CD4-positive, alpha-beta T cell treated with Interleukin-1 beta for 1 hour (primary cell): ENCODE measurements at places on chromosomes 6 and 20.

DNA sequence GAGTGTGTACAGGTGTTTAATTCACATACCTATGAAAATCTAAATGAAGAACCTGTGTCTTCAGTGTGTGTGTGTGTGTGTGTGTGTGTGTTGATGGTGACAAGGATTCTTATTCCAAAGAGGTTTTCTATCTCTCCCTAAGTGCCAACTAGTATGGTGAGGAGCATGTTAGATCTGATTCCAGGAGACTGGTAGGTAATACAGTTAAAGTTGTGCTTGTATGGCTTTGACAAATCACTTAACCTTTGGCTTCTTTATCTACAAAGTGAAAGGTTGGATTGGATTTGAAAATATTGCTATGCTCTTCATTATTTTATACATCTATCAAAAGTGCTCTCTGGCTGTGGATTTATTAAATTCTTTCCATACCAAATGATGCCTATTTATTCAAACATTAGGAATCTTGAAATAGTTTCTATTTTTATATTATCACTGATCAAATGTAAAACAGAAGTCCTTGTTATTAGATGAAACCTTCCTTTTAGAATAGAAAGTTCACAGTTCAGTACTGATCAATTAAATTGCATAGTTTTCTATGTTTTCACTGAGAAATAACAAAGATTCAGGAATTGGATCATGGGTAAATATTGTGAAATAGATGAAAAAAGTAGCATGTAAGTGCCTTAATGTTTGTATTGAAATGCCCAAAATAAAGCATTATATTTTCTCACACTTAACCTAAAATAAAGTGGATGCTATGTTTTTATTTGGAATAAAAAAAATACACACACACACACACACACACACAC, 84.4 kb upstream of the MLIP start:
- DNase-seq = no peak

DNA sequence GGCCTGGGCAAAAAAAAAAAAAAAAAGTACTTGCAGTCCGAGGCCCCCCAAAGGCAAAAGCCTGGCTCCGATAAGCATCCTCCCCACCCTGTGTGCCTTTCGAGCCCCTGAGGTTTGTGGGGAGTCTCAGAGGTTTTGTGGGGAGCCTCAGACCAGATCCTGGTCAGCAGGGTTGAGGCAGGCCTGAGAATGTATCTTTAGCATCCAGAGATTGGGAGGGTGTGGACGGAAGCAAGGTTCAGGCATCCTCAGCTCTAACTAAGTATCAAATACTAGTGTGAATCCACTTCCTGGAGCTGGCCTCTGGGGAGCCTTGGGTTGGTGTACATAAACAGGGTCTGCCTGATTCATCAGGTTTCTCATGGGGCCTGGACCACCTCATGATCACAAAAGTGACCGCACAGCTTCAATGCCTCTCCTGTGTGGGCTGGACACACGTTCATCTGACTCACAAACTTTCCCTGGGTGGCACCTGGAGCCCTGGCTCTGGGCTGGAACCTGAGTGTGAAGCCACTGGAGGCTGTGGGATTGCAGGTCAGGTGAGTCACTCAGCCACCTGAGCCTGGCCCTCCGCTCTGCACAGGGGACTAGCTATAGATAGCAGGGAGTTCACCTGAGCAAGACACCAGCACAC, 24.4 kb downstream of the PCMTD2 start:
- DNase-seq = no peak

DNA sequence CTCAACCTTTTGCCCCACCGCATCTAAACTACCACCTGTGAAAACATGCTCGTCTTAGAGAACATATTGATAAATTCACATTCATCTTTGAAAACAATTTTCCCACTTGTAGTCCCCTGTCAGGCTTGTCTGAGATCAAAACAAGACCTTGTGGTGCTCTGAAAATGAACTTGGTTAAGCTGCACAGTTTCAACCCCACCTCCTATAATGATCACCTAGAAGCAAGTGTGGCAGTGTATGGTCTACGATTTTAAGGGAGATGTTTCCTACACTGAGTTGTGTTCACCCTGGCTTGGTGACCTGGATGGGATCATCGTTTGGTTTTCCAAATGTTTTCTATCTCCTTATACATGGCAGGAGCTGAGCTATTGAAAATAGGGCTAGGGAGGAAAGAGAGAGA, 539.4 kb downstream of the DOK5 start:
- no peak for DNase-seq

DNA sequence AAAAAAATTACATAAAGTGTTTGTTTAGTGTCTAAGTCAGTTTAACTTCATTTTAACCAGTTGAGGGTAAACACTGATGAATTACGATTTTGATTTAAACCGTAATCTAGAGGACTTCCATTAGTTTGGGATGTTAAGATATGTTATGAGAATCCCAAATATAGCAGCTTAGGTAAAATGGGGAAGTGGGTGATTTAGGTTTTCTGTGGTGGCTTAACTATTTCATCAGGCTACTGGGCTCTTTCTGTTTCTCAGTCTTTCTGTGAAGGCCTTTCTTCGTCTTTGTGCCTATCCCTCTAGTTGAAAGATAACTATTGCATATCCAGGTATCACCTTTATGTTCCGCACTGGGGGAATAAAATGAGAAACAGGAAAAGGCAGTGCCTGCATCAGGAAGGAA, 27.9 kb downstream of the CENPW start:
- DNase-seq = no peak

GRCh38 chr20:1357921-1358671, 29.2 kb upstream of the SDCBP2 start:
- no peak for DNase-seq

DNA sequence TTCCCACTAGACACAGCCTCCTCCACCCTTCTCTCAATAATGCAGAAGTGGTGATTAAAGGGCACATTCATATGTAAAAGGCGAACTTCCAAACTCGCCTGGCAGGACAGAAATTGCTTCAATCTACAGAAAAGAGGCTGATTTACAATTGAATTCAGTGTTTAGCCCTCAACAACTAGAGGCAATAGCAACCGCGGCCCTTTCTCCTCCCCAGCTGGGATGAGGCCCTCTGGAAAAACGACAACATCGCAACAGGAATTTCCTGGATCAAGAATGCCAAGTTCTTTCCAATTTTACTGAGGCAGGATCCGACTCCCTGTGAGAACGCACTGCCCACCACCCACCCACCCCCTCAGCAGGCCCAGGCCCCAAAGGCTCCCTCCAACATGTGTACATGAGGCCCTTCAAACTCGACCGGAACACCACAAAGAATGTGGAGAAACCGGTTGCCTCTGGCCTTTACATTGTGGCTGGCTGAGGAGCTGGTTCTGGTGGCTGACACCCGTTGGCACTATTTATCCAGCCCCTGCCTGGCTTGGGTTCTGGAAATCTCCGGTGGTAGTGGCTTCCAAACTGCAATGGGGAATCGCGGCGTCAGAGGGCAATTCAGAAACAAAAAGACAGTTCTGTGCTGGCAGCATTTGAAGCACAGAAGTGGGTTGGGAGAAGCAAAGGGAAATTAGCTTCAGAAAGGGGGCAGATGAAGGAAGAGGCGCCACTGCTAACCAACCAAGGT, 36.8 kb downstream of the ZMYND8 start:
- DNase-seq = no peak

GRCh38 chr20:63518946-63519667, 1.5 kb upstream of the PPDPF start:
- DNase-seq = no peak

GRCh38 chr20:23284009-23284408, 66.6 kb upstream of the NXT1 start:
- no peak for DNase-seq

DNA sequence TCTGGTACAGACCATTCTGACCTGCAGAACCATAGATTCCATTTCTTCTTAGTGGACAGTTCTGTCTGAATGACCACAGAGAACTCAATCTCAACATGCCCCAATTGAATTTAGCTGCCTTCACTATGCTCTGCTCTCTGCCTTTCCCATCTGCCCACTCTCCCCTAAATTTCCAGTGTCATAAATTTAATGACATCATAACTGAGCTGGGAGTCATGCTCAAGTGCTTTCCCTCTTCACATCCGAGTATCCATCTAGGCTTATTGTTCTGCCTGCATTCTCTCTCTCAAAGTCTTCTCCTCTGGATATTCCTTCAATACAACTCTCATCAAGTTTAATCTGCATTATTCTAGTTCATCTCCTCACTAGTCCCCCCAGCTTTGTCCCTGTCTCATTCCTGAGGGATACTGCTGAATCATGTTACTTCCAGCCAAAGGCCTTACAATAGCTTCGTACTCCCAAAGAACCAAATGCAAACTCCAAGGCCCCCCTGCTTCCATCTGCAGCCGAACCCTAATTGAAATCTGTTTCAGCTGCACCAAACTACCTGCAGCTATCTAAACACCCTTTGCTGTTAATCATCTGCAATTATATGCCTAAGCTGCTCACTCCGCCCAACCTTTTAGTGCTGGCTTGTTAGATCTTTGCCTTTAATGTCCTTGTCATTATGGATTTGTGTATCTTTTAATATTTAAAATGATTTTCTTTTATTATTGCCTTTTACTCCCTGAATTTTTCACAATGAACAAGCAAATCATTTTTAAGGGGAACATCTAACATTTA, 46.1 kb downstream of the SLC35B3 start:
- DNase-seq = no peak

GRCh38 chr6:53951383-53951782, 156.6 kb downstream of the LRRC1 start:
- DNase-seq = no peak

- no peak for DNase-seq
Observed at GRCh38 chr20:45500022-45500421, 15.4 kb downstream of the SPINT3 start.

DNA sequence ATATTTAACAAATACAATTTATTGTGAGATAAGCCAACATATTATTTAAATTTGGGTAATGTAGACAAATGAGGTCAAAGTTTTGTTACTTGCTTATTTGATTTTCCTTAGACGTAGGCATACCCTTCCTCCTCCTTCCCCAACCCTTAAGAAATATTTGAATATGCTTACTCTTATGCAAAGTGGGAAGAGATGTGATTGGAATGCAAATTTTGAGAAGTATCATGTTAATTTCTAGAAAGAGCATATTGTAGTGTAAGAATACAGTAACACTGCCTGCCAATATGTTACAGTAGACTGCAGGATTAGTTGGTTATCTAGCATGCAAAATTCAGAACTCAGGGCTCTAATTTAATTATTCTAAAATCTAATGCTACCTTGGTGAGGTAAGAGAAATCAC, 32.9 kb downstream of the CRISP1 start:
- no peak for DNase-seq

DNA sequence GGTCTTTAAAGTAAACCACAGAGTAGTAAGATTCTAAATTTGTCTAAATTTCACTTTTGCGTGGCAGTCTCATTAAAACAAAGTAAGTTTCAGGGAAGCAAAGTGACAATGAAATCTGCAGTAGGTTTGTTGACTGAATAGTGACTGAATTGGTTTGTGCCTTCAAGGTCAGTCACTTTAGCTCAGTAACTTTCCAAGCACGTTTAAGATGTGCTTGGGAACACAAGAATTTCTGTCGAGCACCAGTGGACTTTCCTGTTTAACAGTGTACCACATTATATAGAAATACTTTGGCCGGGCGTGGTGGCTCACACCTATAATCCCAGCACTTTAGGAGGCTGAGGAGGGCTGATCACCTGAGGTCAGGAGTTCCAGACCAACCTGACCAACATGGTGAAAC, 1.7 kb upstream of the CD24 start:
- no peak for DNase-seq

DNA sequence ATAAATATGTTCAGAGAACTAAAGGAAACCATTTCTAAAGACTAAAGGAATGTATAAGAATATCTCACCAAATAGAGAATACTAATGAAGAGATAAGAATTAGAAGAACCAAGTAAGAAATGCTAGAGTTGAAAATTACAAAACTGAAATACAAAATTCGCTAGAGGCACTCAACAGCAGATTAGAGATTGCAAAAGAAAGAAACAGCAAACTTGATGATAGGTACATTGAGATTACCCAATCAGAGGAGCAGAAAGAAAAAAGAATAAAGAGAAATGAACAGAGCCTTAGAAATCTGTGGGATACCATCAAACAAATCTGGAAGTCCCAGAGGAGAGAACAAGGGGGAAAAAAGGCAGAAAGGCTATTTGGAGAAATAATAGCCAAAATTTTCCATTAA, 6.3 kb upstream of the PDCD2 start:
- no peak for DNase-seq

DNA sequence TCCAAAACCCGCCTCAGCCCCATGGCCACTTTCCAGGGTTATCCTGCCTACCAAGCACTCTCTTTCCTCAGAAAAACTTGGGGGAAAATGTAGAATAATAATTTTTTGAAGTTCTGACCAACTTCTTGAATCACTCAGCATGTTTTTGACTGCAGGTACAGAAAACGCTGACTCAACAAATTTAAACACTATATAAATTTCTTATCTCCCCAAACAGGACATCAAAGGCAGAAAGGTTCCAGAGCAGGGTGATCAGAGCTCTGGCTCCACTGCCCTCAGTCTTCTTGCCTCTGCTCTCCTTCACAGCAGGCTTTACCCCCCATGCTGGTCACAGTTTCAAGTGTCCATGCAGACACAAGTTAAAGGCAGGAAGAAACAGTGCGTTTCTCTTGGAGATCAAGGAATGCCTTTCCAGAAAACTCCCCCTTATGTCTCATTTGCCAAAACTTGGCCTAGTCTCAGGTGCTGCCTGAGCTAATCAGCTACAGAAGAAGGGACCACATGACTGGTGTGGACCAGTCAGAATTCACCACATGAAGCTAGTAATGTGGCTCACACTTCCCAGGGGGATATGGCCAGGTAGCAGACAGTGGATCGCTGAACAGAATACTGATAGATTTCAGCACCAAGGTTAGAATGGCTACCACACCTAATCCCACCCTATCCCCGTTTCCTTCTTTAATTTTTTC, 24.4 kb upstream of the SLC17A3 start:
- no peak for DNase-seq

GRCh38 chr6:134363323-134364039, 45.6 kb upstream of the SGK1 start:
- no peak for DNase-seq

- DNase-seq = no peak
Observed at GRCh38 chr20:18822832-18823231, 9.2 kb downstream of the SCP2D1 start.

- no peak for DNase-seq
Observed at GRCh38 chr6:44339763-44340625, 2.5 kb upstream of the SPATS1 start.

DNA sequence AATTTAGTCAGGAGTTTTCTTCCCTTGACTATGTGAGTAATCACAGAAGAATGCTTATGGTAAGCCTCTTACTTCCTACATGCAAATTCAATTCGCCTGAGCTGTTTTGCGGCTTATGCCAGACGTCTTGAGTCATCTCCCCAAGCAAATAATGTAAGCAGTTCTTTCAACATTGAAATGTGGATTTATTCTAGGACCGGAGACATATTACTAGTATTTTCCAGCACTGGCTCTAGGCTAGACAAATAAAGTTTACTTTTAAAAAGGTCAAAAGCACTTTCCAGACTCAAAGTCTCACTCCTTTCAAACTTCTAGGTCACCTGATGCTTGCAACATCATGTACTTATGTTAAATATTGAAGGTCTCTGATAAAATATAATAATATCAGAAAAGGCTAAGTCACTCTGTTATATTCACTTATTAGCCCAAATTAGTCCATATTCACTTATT, 38.1 kb upstream of the NOX3 start:
- no peak for DNase-seq
